T-helper 17 cell (primary cell): ENCODE measurements at places on chromosomes 4 and X. TPM values are rescaled to one million over a fixed set of nuclear protein-coding genes. Genes with fewer than 3 reads are reported as not detected.

Gene FRMPD3
- 0.17 TPM for total RNA-seq

Gene PCYT1B
- total RNA-seq = 8.5 TPM

Gene NKX3-2
- not detected for total RNA-seq

Gene RGN
- total RNA-seq = not detected

Gene GUCY1A1
- total RNA-seq = 0.85 TPM

Gene BEX3
- total RNA-seq = 5.7 TPM

Gene FRMD7
- total RNA-seq = not detected

Gene RAB39B
- total RNA-seq = 6.5 TPM

Gene LANCL3
- 3.9 TPM for total RNA-seq

Gene MAGEE2
- total RNA-seq = not detected

Gene TLL1
- not detected for total RNA-seq

Gene SPANXB1
- not detected for total RNA-seq

Gene SPANXA1
- not detected for total RNA-seq

Gene HSFX3
- not detected for total RNA-seq

GRCh38 chr4:130356873-130357272, 1260.9 kb downstream of the C4orf33 start:
- H3K27me3 ChIP-seq = no peaks in the 10 kb centered on the region
- no peaks in the 10 kb centered on the region for H3K36me3 ChIP-seq
- no peaks in the 10 kb centered on the region for H3K4me1 ChIP-seq
- H3K4me3 ChIP-seq = no peak overlapping the region
- H3K27ac ChIP-seq = no peak overlapping the region

- peaks cover 28% of the 10 kb centered on the region for H3K27me3 ChIP-seq
- H3K27ac ChIP-seq = no peak overlapping the region
- no peaks in the 10 kb centered on the region for H3K36me3 ChIP-seq
- no peak for DNase-seq
- peaks cover 2% of the 10 kb centered on the region for H3K4me1 ChIP-seq
Observed at GRCh38 chr4:20684852-20685763, 15.2 kb upstream of the PACRGL start.

DNA sequence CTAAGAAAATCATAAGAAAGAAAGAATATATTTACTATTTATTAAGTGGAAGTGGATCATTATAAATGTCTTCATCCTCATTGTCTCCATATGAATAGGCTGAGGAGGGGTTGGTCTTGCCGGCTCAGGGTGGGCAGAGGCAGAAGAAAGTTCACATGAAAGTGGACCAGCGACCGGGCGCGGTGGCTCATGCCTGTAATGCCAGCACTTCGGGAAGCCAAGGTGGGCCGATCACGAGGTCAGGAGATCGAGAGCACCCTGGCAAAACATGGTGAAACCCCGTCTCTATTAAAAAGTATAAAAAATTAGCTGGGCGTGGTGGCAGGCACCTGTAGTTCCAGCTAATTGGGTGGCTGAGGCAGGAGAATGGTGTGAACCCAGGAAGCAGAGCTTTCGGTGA, 1145.4 kb downstream of the STIM2 start:
- H3K4me1 ChIP-seq = no peaks in the 10 kb centered on the region
- no peak overlapping the region for H3K27ac ChIP-seq
- no peaks in the 10 kb centered on the region for H3K36me3 ChIP-seq
- no peak overlapping the region for H3K4me3 ChIP-seq
- no peaks in the 10 kb centered on the region for H3K27me3 ChIP-seq

DNA sequence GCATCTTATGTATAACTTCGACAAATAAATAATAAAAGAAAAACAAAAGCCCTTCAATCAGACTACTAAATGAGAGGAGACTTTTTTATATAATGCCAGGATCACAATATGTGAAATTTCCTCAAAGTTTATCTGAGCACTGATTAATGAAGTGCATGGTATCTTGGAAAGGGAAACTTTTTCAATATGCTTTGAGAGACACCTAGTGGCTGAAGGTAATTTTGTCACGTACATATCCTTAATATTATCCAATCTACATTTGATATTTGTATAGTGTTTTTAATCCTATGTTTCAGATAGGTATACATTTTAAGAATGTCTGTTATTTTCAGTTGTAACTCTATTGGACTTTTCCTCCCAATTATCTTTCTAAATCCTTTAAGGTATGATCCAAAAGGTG, 146.8 kb downstream of the KLHL4 start:
- DNase-seq = no peak
- no peak overlapping the region for H3K4me3 ChIP-seq
- no peaks in the 10 kb centered on the region for H3K4me1 ChIP-seq
- H3K27ac ChIP-seq = no peak overlapping the region
- H3K27me3 ChIP-seq = no peaks in the 10 kb centered on the region

- no peaks in the 10 kb centered on the region for H3K4me1 ChIP-seq
- DNase-seq = no peak
- H3K27ac ChIP-seq = no peak overlapping the region
- H3K36me3 ChIP-seq = no peaks in the 10 kb centered on the region
- no peaks in the 10 kb centered on the region for H3K27me3 ChIP-seq
Observed at GRCh38 chr4:57866468-57867171, 756.4 kb upstream of the IGFBP7 start.

- H3K27ac ChIP-seq = no peak overlapping the region
- peaks cover 3% of the 10 kb centered on the region for H3K36me3 ChIP-seq
- no peak overlapping the region for H3K4me3 ChIP-seq
- no peaks in the 10 kb centered on the region for H3K27me3 ChIP-seq
- peak; percentile 5 for DNase-seq
Observed at GRCh38 chr4:1599491-1600210, 84.5 kb downstream of the FAM53A start.

DNA sequence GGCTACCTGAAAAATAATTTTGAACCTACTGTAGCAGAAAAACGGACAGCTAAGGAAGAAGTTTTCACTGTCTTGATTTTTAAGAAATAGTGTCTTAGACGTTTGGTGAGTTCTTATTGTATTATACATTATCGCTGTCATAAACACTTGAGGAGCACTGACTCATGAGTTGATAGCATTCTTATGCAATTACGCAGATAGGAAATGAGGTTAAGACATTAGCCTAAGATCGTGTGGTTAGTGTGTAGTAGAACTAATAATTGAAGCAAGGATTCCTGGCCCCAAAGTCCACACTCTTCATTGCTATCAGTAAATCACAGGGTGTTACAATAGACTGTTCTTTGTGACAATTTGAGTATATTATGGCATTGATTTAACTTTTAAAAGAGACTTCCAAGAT, 238.1 kb downstream of the ARAP2 start:
- H3K27ac ChIP-seq = no peak overlapping the region
- no peak overlapping the region for H3K4me3 ChIP-seq
- H3K27me3 ChIP-seq = no peaks in the 10 kb centered on the region
- H3K36me3 ChIP-seq = peaks cover 3% of the 10 kb centered on the region
- DNase-seq = no peak

DNA sequence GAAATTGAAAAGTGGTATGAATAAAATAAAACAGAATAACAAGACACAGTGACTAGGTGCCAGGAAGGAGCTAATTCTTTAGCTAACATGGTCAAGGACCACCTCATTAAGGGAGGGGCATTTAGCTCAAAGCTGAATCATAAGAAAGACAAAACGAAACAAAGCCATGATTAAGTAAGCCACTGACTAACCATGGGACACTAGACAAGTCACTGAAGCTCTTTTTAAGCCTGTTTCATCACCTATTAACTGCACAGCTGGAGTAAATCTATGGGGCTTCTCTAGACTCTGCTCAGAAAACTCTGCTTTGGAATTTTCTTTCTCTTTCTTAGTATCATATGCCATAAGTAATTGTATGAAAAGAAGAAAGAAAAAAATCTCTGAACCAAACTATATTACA, 49.8 kb upstream of the C1QTNF7 start:
- no peak for DNase-seq
- no peaks in the 10 kb centered on the region for H3K36me3 ChIP-seq
- peaks cover 6% of the 10 kb centered on the region for H3K27me3 ChIP-seq

- no peak overlapping the region for H3K27ac ChIP-seq
- peaks cover 4% of the 10 kb centered on the region for H3K27me3 ChIP-seq
- no peaks in the 10 kb centered on the region for H3K4me1 ChIP-seq
- DNase-seq = no peak
- H3K36me3 ChIP-seq = no peaks in the 10 kb centered on the region
- no peak overlapping the region for H3K4me3 ChIP-seq
Observed at GRCh38 chr4:139575072-139575471, 19.1 kb upstream of the SETD7 start.
